Effector memory CD4-positive, alpha-beta T cell (primary cell): ENCODE measurements at places on chromosomes 3 and 15.

- DNase-seq, result no peak
These were observed 143.2 kb upstream of the UMPS start for GRCh38 chr3:124587053-124587408.

- no peak for DNase-seq
These were observed 1.5 kb upstream of the HEG1 start for GRCh38 chr3:125057186-125057850.

GRCh38 chr15:39804026-39804425 lies 21.4 kb upstream of the FSIP1 start:
- DNase-seq, result no peak

GRCh38 chr15:23073890-23074646 lies 34.7 kb upstream of the TUBGCP5 start:
- no peak for DNase-seq

DNA sequence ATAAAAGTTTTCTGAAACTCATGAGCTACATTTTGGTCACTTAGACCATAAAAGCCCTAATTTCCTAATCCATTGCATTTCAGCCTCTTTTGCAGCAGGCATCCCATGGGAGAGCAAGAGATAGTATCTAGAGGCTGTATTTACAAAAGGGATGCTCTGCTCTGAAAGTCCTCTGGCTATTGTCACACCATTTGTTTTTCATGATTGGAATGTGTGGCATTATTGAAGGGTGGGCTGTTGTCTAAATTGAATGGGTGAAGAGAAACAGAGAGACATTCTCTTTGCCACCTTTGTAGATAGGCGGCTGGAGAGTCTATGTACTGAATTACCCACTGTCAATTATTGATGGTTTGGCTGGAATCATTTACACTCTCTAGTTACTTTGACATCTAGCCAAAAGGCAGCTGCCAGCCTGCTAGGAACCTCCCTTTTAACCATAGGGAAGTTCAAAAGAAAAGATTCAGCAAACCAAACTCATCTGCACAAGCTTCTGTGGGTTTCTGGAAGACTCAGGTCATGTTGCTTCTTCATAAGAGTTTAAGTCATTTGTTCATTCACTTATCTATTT lies 89.8 kb upstream of the RARB start:
- no peak for DNase-seq

DNA sequence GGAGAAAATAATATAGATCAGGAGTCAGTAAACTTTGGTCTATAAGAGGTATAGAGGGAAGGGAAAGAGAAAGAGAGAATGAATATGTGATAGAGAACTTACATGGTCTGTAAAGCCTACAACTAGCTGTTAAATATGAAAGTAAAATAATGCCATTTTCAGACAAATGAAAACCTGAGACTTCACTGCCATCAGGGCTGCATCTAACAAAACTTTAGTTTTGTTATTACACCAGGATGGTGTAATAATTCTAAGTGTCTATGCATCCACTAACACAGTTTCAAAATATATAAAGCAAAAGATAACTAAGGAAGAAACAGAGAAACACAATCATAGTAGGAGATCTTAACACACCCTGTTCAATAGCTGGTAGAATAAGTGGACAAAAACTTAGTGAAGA lies 217.7 kb downstream of the KLF13 start:
- no peak for DNase-seq

DNA sequence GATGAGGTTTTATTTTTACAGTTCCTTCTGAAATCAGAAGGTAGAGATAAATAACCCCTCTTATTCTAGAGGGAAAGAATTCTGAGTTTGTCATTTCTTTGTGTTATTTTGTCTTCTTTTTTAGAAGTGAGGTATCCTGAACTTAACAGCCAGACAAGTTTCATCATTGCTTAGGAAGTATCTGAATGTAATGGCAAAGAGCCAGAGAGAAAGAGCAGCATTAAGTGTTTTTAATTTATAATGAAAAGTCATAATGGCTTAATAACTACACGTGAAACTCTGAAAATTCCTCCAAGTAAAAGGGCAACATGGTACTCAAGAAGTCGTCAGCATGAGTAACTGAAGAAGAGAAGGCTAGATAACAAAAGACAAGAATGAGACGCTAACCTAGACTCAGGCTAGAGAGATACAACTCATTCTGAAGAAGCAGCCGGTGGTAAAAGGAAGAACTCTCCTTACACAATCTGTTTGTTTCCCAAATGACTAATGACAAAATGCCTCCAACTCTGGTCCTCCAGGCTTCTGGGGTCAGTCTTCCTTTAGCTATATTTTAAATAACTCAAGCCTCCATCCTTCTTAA lies 116.2 kb upstream of the NECTIN3 start:
- no peak for DNase-seq
